ENCODE measurements at places on chromosomes 4 and X.

GRCh38 chrX:1749499-1749898 is 134.6 kb downstream of the ASMT start:
- DNase-seq = no peak

DNA sequence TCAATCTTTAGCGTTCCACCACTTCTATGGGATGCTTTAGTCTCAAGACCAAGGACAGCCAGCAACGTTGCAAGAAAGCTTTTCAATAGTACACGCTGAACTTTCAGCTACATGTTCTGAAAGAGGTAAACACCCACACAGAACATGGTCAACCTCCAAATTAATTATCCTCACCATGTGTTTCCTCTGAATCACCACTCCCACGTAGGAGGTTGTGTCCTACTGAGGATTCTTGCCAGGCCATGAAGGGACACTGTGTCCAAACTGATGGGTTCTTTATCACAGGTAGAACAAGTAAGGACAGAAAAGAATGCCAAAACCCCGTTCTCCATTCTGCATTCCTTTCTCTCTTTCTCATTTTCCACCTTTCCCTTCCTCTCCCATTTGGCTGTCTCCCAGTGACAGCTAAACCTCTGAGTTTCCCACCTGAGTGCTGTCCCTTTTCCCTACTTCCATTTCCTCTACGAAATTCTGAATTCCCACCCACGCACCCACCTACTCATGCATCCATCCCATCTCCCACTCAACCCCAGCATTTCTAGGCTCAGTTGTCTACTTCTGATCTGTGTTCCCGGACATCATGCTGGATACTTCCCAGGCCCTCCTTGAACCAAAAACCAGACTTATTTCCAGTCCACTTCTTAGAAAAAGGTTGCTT is 29.0 kb upstream of the GPM6B start:
- no peak for DNase-seq

DNA sequence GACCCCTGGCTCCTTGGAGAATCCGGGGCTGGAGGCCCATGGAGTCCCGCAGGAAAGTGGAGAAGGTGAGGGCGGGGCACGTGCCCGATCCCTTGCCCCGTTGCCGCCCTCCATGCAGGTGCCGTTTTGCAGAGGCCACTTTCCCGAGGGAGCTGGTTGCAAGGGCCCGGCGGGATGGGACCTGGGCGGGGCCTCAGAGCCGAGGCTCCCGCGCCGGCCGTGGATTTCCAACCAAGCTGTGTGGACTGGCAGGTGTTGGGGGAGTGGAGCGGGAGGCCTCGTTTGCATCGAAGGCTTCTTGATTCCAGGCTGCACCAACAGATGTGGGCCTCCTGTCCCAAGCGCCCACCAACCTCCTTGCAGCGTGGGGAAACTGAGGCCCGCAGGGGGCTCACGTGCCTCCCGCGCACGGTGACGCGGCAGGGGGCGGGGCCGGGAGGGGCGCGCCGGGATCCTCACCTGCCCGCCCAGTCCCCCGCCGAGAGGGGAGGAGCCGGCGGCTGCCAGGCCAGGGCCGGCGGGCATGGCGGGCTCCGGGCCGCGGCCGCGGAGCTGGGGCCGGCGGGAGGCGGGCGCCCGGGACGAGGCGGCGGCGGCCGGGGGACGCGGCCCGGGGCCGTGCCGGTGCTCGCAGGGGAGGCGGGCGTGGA is 24.9 kb downstream of the SH3BP2 start:
- no peak for DNase-seq

- peak; percentile 44 for DNase-seq
Measured at GRCh38 chrX:47540754-47541538, 20.1 kb upstream of the ARAF start.

DNA sequence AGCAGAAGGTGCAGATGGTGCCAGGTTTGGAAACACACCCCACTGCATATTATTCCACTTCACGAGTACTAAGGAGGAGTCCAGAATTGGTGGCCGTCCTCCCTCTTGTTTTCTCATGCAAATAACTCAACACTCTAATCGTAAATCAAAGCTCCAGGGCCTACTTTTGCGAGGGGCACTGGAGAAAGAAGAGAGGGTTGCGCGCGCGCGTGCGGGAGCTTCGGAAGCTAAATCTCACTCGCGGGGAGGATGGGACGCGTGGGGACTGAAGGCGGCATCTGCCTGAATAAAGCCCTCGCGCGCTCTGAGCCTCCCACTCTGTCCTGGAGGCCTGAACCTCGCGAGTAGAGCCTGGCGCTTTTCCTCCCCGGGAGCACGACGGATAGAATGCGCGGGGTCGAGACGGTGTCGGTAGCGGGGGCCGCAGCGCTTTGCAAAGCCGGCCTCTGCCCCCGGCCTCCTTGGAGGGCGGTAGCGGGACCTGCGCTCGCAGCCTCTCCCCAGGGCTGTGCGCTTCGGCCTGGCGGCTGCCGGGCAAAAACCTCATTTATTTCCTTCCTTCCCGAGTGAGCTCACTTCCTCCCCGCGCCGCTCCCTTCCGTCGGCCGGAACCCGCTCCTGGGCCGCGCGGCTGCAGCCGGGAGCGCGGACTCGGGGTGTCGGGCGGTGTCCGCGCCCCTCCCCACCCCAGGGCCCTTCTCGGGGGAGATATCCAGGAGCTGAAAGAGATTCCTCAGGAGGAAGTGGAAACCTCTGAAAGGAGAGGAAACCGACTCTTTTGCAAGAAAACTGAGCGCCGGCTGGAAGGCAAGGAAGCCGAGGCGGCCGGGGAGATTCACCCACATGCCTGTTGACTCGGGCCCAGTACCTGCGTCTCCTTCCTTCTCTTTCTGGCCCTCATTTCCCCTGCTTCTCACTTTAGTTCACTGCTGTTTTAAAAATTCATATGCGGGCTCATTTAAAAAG is 20.7 kb downstream of the HAND2 start:
- no peak for DNase-seq

DNA sequence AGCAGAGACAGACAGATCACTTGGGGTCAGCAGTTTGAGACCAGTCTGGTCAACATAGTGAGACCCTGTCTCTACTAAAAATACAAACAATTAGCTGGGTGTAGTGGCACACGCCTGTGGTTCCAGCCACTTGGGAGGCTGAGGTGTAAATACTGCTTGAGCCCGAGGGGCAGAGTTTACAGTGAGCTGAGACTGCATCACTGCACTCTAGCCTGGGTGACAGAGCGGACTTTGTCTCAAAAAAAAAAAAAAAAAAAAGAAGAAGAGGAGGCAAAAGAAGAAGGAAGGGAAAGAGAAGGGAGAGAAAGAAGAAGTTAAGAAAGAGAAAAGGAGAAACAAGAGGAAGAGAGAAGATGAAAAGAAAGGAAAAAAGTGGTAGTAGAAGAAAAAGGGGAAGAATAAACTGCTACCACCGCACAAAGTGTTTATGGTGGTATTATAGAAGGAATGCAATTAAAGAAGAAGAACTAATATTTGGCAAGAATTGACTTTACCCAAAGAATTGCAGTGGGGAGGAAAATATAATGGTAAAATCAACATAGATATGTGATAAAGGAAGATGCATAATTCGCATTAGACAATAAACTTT is 19.6 kb upstream of the NSUN7 start:
- no peak for DNase-seq

- no peak for DNase-seq
Measured at GRCh38 chrX:65926095-65927019, 113.5 kb downstream of the VSIG4 start.

- no peak for DNase-seq
Measured at GRCh38 chrX:15292861-15293260, 22.6 kb downstream of the ASB11 start.

- DNase-seq = no peak
Measured at GRCh38 chr4:88737307-88737941, 39.8 kb upstream of the NAP1L5 start.

- no peak for DNase-seq
Measured at GRCh38 chrX:133726211-133726630, 259.2 kb downstream of the GPC3 start.

DNA sequence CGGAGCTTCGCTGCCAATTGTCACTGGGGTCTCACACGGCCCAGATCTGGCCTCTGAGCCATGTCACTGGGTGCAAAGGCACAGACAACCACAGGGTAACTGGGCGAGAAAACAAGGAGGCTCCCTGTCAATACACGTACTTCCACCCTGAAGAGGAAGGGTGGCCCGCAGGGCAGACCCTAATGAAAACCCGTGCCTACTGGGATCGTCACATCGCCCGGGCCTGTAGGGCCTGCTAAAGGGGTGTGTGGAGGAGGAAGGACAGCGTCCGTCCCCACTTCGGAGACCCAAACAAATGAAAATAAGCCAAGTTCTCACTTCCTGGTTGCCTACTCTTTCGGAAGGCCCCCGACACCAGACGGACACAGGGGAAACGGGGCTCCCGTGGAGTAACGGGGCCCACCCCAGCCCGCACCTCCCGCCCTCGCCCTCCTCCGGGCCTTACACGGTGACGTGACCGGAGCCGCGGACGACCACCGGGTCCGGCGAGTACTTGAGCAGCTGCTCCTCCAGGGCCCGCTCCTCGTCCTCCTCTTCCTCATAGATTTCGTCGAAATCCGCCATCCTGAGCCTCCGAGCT is 578 bp downstream of the CHIC2 start:
- no peak for DNase-seq

- DNase-seq = no peak
Measured at GRCh38 chr4:141455651-141456050, 180.7 kb upstream of the IL15 start.

DNA sequence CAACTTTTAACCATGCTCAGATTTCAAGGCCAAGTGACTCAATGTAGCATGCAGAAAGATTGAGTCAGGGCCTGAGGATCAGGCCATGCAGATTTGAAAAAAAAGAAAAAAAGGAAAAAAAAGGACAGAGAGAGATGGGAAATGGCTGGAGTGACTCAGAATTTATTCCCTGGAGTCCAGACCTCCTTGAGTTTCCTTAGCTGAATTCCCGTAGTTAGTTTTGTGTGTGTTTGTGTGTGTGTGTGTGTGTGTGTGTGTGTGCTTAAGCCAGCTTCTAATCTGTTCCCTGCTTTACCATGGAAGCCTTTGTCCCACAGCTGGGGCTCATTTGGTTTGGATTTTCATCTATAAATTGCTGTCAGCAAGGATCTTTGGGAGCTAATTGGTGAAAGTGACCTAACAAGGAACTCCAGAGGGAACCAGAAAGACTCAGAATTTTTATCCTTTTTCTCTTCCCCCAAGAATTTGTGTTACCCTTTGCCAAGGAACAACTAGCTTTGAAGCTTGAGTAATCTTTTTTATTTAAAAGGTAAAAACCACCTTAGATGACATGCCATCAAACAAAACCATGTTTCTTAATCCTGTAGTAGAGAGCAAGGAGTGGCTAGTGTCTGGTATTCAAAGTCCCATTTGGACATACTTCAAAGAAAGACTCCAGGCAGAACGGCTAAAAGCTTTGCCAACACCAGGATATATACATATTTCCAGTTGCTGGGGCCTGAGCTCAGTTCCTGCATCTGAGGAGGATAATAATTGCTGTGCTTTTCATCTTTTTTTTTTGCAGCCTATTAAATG is 109.0 kb upstream of the DDIT4L start:
- DNase-seq = no peak

- DNase-seq = no peak
Measured at GRCh38 chr4:42396752-42397634, at the start of gene SHISA3. TSS of gene SHISA3 (plus strand) at chr4:42397488. CDS start at chr4:42398057, 569 bp downstream.

GRCh38 chrX:19514791-19515614 is at the start of gene MAP3K15:
TSS of gene MAP3K15 (minus strand) at chrX:19515508. CDS start at chrX:19515261, 247 bp downstream.
- no peak for DNase-seq

GRCh38 chr4:80201252-80202151 is 4.2 kb downstream of the PRDM8 start:
- no peak for DNase-seq

- DNase-seq = no peak
Measured at GRCh38 chrX:129979207-129979920, 3.1 kb upstream of the BCORL1 start.

DNA sequence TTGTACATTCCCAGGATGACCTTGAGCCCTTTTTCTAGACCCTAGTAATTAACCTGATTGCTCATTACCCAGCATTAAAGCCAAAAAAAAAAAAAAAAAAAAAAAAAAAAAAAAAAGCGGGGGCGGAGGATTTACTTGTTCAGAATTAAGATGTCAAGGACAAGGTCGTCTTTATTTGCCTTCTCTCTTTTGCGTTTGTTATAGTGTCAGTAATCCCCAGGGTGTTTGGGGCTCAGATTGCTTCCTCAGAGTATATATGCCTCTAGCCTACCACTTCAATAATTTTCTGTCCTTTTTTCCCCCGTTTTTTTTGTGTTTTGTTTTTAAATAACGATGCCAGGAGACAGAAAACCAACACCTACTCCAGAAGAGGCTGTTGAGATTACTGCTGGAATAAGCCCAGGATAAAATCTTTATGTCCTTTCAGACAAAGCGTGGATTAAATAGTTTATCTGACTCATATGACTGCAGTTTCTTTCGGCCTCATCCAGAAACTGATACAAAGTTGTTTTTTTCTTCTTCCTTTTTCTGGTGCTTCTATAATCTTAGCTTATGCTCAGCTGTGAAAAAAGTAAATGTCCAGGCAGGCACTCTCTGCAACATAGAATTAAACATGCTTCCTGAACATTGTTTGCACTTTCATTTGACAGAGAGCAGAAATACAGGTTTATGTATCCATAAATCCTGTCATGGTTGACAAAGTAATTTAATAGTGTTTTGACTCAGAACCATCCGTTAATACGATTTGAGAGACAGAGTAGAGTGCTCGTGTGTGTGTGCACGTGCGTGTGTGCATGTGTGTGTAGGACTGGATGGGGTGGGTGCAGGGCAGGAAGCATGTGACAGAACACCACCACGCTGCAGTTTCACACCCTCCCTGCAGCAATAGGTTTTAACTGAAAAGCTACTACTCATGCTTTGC is 138.6 kb downstream of the AFF1 start:
- peak; percentile 33 for DNase-seq

DNA sequence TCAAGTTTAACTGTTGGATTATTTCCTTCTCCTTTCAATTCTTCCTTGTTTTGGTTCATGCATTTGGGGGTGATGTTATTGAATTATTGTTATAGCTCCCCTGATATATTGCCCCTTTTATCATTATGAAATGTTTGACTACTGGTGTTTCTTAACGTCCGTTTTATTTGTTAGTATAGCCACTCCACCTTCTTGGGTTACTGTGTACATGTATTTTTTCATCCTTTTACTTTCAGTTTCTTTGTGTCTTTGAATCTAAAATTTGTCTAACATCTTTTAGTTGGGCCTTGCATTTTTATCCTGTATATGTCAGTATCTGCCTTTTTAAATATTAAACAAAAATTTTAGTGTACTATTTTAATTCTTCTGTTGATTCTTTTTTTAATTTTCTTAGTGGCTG is 88.7 kb downstream of the TNIP2 start:
- DNase-seq = no peak

DNA sequence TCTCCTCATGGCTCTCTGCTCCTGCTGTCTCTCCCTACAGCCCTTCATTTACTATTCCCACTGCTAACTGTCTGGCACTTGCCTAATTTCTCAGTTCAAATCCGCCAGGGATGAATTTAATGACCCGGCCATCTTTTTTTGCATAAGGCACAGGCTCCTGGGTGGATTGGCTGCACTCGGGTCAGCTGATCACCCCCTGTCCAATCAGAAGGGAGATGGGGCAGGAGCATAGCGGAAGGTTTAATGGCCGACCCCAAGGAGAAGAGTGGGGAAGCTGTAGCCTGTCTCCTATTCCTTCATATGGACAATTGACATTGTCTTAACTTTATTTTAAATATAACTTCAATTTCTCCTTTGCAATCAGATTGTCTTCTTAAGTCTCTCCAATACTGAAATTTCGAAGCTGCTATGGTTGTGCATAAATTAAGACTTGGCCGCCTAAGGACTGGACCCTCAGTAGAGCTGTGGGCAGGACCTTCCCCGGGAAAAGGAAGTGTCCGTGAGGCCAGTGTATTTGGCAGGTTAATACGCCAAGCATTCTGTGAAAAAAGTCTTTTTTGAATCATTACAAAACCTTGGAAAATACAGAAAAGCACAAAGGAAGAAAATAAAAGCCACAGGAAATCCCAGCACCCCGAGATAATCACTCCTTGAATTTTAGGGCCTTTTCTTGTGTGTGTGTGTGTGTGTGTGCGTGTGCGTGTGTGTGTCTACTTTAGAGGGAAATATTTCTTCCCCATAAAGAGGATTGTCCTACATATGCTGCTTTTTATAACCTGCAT is 55.5 kb downstream of the SMIM20 start:
- DNase-seq = no peak

Data from amygdala (tissue), 56 donors.